SJSA1 (cell line): ENCODE measurements at places on chromosomes 3 and 15. TPM values are rescaled to one million over a fixed set of nuclear protein-coding genes. Genes with fewer than 3 reads are reported as not detected.

The GOLGA8K gene
- total RNA-seq, result not detected in 2 replicates

The MAN2A2 gene
- 0.85 and 3.9 TPM in 2 replicates for total RNA-seq

DNA sequence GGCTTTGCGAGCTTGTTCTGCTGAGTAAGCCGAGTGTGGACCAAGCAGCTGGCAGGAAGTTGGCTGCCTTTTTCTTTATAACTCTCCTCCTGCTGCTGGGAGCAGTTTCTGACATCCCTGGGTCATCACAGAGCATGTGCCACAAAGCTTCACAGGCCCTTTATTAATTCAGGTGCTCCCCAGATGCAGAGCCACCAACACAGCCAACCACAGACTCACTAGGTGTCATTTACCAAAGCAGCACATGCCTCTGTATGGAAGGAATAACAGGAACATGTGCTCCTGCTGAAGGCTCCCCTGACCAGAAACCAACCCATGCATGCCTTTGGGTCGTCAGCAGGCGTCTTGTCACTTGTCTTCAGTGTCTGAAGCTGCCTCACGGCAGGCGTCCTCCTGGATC lies 152.5 kb downstream of the ADAMTS17 start:
- H3K27ac ChIP-seq, result no peak overlapping the region
- H3K27me3 ChIP-seq, result no peaks in the 10 kb centered on the region
- no peak for DNase-seq
- H3K4me3 ChIP-seq, result no peak overlapping the region

DNA sequence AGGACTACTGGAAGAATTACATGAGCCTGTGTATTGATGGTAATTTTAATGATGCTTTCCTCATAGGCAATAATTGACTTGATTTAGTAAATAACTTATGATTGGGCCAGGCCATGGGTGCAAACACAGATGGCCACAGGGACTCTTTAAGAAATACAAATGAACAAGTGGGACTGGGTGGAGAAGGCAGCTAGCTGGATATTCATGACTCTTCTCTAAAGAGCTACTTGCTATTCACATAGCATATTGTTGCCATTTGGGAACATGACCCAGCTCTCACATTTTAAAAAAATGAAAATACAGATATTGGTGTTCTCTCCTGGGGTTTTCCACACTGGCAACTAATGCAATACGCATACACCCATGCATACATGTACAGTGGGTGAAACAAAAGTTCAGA lies 178.3 kb downstream of the PTPRG start:
- H3K27ac ChIP-seq, result no peak overlapping the region
- no peak overlapping the region for H3K4me3 ChIP-seq
- H3K27me3 ChIP-seq, result no peaks in the 10 kb centered on the region
- H3K4me1 ChIP-seq, result no peaks in the 10 kb centered on the region
